ENCODE measurements at places on chromosomes 13 and 19. TPM values are rescaled to one million over a fixed set of nuclear protein-coding genes. Genes with fewer than 3 reads are reported as not detected.

The PVR gene
- 212 TPM for total RNA-seq

The PCDH8 gene
- not detected for total RNA-seq

The APOE gene
- total RNA-seq: 4.0 TPM

The ZNF560 gene
- total RNA-seq: 0.23 TPM

The ZNF177 gene
- 2.2 TPM for total RNA-seq

The NECTIN2 gene
- total RNA-seq: 342 TPM

The ZNF813 gene
- 4.0 TPM for total RNA-seq

The NPAS1 gene
- 0.05 TPM for total RNA-seq

The KASH5 gene
- not detected for total RNA-seq

The PROZ gene
- not detected for total RNA-seq

The KLK4 gene
- total RNA-seq: not detected

The NFIX gene
- total RNA-seq: 4.9 TPM

The ZSCAN4 gene
- not detected for total RNA-seq

The CABP5 gene
- not detected for total RNA-seq

The FFAR1 gene
- total RNA-seq: not detected

The ZNF844 gene
- total RNA-seq: 2.2 TPM

The FCER2 gene
- total RNA-seq: not detected

The ZNF723 gene
- not detected for total RNA-seq

The SLITRK5 gene
- 0.06 TPM for total RNA-seq

DNA sequence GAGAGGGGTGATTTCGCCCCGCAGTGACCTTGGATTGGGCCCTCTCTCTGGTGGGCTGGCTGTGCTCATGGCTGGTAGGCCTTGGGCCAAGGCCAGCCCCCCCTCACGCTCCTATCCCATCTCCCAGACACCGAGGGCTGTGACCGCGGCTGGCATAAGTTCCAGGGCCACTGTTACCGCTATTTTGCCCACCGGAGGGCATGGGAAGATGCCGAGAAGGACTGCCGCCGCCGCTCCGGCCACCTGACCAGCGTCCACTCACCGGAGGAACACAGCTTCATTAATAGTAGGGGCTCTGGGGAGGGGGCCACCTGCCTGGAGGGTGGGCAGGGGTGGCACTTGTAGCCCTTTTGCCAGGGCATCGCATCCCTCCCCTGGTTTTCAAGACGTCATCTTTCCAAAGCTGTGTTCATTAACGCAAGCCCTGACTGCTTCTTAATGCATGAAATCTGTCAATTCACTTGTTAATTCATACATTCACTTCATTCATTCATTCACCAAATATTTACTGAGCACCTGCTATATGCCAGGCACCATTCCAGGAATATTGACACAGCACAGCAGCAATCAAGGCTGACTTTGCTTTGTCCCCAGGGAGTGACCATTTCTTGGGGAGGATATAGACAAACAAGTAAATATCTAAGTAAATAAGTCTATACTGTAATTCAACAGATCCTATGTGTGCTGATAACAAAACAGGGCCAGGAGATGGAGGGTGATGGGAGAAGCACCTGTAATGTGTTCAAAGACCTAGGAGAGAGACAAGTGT lies 26.6 kb downstream of the NCAN start:
- no peak for DNase-seq

DNA sequence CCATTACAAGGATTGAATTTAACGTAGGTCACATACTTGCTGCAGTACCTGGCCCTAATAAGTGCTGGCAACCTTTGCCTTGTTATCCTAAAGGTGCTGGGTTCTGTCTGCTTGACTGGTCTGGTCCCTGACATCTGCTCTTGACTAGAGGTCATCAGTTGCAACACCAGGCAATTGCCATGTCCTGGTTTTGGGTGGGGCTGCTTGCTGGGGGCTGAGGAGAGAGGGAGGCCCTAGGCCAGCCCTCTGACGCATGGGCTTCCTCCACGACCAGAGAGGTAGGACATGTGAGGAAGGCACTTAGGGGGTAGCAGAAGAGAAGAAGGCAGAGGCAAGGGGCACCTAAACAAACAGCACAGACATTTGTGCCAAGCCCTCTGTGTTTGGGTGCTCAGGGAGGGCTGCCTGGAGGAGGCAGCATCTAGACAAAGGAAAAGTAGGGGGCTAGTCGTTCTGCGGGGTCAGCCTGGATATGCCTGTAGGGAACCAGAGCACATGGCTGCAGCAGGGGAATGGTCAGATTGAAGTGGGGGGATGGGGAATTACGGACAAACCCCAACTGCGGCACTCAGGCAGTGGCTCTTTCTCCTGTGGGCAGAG lies 21.7 kb downstream of the VSTM2B start:
- no peak for DNase-seq

- no peak for DNase-seq
These were observed 880.6 kb upstream of the GPC6 start for GRCh38 chr13:92346046-92346445.

GRCh38 chr13:109271555-109272541 lies 514.5 kb downstream of the IRS2 start:
- DNase-seq: no peak

- no peak for DNase-seq
These were observed 25.8 kb downstream of the TNFSF9 start for GRCh38 chr19:6556480-6557195.

GRCh38 chr13:100230769-100231149 lies 141.9 kb downstream of the PCCA start:
- DNase-seq: no peak

DNA sequence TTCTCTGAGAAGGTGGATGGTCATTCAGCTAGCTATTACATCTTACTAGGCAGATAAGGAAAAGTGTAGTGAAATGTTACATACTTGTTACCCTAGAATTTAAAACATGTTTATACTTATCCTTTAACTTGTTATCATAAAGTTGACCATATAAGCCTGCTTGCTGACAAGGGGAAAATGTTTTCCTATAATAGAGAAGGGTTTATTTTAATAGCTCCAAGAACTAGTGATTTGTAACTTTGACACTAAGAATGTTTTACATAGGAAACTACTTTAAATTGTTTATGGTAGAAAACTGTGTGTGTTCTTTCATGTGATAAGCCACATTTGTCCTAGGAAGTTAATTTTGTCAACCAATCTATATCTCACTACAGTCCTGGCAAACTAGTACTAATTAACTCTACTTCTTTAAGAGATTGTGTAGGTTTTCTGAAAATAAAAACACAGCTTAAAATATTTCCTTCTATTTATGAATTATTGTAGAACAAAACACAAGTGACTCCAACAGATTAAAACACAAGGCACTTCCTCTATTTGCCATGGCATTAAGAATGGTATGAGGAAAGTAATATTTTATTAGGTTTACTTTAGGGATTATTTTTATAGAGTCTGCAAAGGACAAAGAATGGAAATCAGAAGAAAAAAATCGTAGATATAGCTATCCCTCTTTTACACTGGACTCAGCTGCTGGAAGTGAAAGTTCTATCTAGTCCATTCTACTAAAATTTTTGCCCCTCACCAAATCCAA lies 233.3 kb upstream of the NBEA start:
- no peak for DNase-seq

- DNase-seq: no peak
These were observed 33.0 kb downstream of the GPX4 start for GRCh38 chr19:1136621-1137317.

DNA sequence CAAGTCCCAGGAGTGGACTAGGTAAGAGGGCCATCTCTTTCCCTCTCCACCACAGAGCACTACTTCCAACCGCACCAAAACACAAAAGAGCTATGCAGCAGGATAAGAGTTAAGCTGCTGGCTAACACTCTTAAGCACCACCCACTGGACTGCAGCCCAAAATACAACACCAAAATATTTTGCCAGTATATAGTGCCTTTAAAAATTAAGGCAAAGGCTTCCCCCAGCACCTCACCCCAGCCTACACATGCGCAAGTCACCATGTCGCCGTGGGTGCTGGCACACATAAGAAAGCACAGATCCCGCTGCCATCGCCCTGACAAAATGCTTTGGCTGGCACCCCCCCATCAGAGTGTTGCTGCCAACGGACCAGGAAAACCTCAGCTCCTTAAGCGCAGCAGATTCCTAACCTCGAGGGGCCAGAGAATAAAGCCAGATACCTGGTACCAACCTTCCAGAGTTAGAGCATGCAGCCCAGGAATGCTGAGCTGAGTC lies 608.3 kb downstream of the PCDH17 start:
- DNase-seq: no peak

- DNase-seq: no peak
These were observed 3.3 kb upstream of the TM6SF2 start for GRCh38 chr19:19276386-19276785.

DNA sequence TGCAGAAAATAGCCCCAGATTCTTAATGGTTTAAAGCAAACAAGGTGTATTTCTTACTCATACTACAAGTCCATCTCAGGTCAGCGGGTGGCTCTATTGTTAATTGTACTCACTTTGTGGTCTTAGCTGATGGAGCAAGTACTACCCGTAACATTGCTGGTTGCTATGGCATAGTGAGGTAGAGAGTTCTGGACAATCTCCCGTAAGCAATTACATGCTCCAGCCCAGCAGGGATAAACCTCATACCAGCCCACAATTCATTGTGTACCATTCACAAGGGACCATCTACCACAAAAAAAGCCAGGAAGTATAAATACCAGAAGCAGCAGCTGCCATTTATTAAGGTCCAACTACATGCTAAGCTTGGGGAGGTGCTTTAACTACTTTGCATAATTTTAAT lies 167.1 kb downstream of the PCDH9 start:
- no peak for DNase-seq

DNA sequence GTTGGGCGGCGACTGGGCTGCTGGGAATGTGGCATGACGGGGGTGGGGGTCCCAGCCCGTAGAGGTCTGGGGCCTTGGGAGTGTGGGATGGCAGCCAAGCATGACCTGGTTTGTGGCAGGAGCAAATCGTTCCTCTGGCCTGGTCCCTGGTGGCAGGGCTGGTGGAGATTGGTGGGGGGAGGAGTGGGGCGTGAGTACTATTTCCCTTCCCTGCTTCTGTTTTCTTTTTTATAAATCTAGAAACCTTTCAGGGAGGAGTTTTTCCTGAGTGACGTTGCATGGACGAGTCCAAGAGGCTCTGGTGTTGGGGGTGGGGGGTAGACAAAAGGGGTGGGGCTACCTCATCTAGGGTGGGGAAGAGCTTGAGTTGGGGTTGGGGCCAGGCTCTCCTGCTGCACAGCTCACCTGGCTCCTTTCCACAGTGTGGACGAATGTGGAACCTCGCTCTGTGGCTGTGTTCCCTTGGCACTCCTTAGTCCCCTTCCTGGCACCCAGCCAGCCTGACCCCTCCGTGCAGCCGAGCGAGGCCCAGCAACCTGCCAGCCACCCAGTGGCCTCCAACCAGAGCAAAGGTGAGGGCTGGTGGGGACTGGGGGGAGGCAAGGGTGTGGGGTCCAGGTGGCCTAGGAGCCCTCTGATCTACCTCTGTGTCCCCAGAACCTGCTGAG lies 15.4 kb upstream of the PRR19 start:
- no peak for DNase-seq

- no peak for DNase-seq
These were observed 65.3 kb downstream of the ABCC4 start for GRCh38 chr13:95235974-95236373.

GRCh38 chr13:39044536-39044935 lies 6.3 kb downstream of the NHLRC3 start:
- no peak for DNase-seq

DNA sequence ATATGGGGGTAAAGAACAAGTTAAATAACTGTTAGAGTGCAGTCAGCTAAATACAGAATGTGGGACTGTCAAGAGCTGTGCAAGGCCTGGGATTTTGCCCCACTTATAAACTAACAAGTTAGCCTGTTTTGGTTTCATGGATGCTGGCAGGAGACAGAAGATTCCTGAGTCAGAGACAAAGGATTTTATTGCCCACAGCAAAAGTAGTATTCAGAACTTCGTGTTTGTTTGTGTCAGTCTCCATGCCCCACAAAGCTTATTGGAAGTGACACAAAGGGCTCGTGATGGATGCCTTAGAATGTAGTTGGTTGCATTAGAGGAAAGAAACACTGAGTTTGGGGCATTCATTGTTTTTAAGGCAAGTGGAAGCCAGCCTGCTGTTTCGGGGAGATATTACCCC lies 22.2 kb upstream of the SPRYD7 start:
- no peak for DNase-seq

- no peak for DNase-seq
These were observed 2.0 kb downstream of the LRCH1 start for GRCh38 chr13:46554951-46555350.

GRCh38 chr19:2732157-2732725 lies 7.6 kb downstream of the SLC39A3 start:
- no peak for DNase-seq

GRCh38 chr13:74243637-74244526 lies 109.7 kb upstream of the KLF12 start:
- DNase-seq: peak; percentile 20

DNA sequence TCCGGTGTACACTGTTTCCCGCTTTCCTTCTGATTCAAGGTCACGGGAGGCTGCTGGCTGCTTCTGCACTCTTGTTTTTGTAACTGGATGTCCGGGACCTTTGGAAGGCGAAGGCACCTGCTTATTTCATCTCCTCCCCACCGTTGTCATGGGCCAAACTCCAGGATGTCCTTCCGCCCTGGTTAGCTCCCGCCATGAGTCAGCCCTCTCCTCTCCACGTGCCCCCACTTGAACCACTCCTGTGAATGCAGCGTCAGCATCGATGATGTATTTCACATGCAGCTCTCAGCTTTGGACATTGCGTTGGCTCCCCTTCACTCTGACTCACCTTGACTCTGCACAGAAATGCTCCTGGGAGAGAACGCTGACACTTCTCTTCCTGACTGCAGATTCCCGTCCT lies 5.5 kb upstream of the GALP start:
- no peak for DNase-seq

DNA sequence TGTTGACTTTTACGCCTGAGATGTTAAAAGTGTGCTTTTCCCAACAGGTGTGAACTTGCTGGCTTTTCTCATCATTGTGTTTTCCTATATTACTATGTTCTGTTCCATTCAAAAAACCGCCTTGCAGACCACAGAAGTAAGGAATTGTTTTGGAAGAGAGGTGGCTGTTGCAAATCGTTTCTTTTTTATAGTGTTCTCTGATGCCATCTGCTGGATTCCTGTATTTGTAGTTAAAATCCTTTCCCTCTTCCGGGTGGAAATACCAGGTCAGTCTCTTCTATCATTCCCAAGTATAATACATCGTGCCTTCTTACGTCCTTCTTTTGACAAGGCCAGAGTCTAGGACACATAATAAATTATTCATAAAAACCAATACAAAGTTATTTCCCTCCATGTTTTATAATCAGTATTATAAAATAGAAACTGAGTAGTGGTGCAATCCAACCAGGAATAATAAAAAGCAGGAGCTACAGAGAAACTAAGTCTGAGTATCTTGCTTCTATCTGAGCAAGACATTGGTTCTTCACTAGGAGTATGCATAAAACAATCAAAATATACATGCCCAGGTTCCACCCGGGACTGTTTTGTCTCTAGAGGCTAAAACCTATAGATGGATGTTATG lies 57.9 kb downstream of the RXFP2 start:
- DNase-seq: no peak

- DNase-seq: no peak
These were observed 484.5 kb downstream of the COG6 start for GRCh38 chr13:40139896-40140520.

GRCh38 chr13:76769271-76769791 lies 116.9 kb downstream of the KCTD12 start:
- no peak for DNase-seq

Measured in glomerular endothelial cell (primary cell).